Nasal cavity respiratory epithelium epithelial cell of viscerocranial mucosa (primary cell): ENCODE measurements at places on chromosomes 16 and 17. TPM values are rescaled to one million over a fixed set of nuclear protein-coding genes. Genes with fewer than 3 reads are reported as not detected.

The ZNF200 gene
- total RNA-seq: 9.9 and 13.7 TPM in 2 replicates

The KRT25 gene
- total RNA-seq: not detected in 2 replicates

The DGKE gene
- total RNA-seq: 5.6 and 6.8 TPM in 2 replicates

The TMEM114 gene
- total RNA-seq: not detected in 2 replicates

The MYL11 gene
- total RNA-seq: not detected in 2 replicates

The KRT36 gene
- total RNA-seq: not detected in 2 replicates

The CASKIN2 gene
- total RNA-seq: 3.8 and 10.3 TPM in 2 replicates

The HS3ST6 gene
- 0.34 and 0.50 TPM in 2 replicates for total RNA-seq

The MYH2 gene
- total RNA-seq: not detected in 2 replicates

The CUEDC1 gene
- total RNA-seq: 3.4 and 10.8 TPM in 2 replicates

The PRSS27 gene
- 1.0 and 1.9 TPM in 2 replicates for total RNA-seq

The ABCC6 gene
- total RNA-seq: under 0.01 and 0.57 TPM in 2 replicates

The TMIGD1 gene
- not detected in 2 replicates for total RNA-seq

The ASGR1 gene
- 0.07 TPM in 1 of 2 replicates, not detected in the other for total RNA-seq

The SLC5A10 gene
- total RNA-seq: under 0.01 and 0.07 TPM in 2 replicates

The NPIPB9 gene
- 0.68 and 3.1 TPM in 2 replicates for total RNA-seq

The FAM83G gene
- total RNA-seq: 60.3 and 66.3 TPM in 2 replicates

The AMFR gene
- 235 and 267 TPM in 2 replicates for total RNA-seq

The IRX6 gene
- not detected in 2 replicates for total RNA-seq

The TSEN54 gene
- 16.5 and 26.7 TPM in 2 replicates for total RNA-seq

The ACADVL gene
- total RNA-seq: 172 and 221 TPM in 2 replicates

The CA4 gene
- not detected in 2 replicates for total RNA-seq

The HS3ST3B1 gene
- 0.21 and 0.34 TPM in 2 replicates for total RNA-seq

The ABCA3 gene
- total RNA-seq: 0.64 and 0.68 TPM in 2 replicates

The CXCL16 gene
- 23.2 and 37.5 TPM in 2 replicates for total RNA-seq

The MMP15 gene
- 11.3 and 29.3 TPM in 2 replicates for total RNA-seq

The VWA3A gene
- total RNA-seq: not detected in 2 replicates

The TNFRSF13B gene
- not detected in 2 replicates for total RNA-seq

The SOST gene
- total RNA-seq: not detected in 2 replicates

The PLXDC1 gene
- 0.21 TPM in 1 of 2 replicates, not detected in the other for total RNA-seq
